Activated naive CD4-positive, alpha-beta T cell treated with anti-CD3 and anti-CD28 coated beads, Interleukin-2, amount 10 ng/mL, durations not matched to agents 7 days and 5 days (primary cell): ENCODE measurements at places on chromosomes 2 and 18.

DNA sequence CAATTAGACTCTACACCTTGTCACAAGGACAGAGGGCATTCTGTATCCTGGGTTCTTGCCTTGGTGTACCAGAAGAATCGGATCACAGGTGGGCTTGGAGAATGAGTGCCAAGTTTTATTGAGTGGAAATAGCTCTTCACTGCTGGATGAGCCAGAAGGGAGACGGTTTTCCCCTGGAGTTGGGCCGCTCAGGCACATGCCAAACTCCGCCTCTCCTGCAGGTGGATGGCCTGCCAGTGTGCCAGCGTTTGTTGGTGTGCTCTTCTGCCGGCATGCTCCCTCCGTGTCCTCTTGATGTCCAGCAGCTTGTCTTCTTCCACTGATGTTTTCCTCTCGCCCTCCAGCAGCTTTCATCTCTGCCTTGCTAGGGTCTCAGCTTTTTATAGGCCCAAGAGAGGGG, 115.5 kb upstream of the RAB27B start:
- DNase-seq = no peak

GRCh38 chr2:165864296-165864695, 70.2 kb upstream of the GALNT3 start:
- no peak for DNase-seq

DNA sequence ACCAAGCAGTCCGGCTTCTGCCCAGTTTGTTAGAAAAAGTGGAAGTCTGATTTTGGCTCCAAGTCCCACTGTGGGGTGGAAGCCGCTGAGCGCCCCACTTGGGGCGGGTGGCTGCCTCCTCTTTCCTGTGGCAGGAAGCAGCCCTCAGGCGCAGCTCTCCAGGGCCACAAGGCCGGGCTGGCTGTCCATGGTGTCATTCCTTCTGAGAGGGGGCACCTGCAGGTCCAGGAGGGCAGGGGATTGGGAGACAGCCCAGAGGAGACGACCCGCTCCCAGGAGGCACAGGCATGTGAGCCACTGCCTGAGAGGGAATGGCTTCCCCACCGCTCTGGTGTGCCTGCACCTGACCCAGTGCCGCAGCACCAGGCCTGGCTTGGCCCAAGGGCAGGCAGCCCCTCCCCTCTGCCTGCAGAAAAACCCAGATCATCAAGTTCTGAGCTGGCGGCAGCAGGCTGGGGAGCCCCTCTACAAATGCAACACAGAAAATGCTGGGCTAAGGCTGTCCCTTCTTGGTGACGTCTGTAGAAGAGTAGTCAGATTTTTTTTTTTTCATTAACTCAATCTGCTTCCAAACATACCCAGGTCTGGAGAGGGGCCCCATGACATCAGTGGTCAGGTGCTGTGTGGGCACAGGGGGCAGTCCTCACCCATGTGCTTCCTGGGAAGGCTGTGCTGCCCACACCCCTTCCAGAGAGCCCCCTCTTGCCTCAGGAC, 38.4 kb downstream of the HS6ST1 start:
- peak; percentile 31 for DNase-seq

GRCh38 chr2:240172071-240172895, 31.8 kb upstream of the OTOS start:
- DNase-seq = no peak

GRCh38 chr18:80154293-80154692, 45.2 kb downstream of the ADNP2 start:
- peak; percentile 64 for DNase-seq

GRCh38 chr2:218998414-218999002, 5.3 kb upstream of the CRYBA2 start:
- DNase-seq = no peak

- DNase-seq = no peak
Observed at GRCh38 chr18:55161916-55162315, 202.7 kb upstream of the CCDC68 start.

DNA sequence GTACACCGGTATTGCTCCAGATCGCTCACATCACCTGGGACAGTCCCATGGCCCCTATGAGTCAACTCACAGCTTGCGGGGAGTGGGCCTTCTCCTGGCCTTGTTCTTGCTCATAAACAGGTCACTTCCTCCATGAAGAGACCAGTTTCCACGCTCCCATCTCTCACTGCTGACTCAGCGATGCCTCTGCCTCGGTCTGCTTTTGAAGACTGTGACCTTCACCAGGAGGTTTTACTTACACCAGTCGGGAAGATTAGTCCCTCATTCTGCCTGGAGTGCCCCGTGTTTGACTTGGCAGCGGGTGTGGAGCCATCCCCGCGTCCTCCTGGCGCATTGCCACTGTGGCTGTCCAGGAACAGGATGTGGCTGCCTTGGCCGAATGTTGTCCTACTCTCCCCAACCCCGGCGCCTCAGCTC, 159.8 kb downstream of the RHBDD1 start:
- DNase-seq = no peak

GRCh38 chr2:113980946-113981345, 91.1 kb downstream of the ACTR3 start:
- DNase-seq = no peak

- DNase-seq = peak; percentile 88
Observed at GRCh38 chr2:120231974-120232635, 8.9 kb upstream of the TMEM185B start.

DNA sequence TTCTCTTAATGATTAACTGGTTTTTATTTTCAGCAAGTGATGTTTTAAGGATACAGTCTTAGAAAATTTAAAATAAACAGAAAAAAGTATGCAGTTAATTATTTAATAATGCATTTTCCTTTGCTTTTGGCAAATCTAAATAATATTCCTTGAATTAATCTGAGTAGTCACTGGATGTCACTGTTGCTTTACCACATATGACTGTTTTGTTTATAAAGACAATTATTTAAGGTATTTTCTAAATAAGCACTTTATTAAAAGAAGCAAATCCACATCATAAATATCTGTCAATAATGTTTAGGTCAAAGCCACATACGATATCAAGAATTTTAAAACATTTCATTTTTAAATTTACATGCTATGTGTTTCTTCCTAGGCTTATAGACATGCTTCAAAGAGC, 40.6 kb upstream of the TFPI start:
- DNase-seq = no peak

- DNase-seq = no peak
Observed at GRCh38 chr18:76098674-76099411, 396.2 kb downstream of the ZNF516 start.

DNA sequence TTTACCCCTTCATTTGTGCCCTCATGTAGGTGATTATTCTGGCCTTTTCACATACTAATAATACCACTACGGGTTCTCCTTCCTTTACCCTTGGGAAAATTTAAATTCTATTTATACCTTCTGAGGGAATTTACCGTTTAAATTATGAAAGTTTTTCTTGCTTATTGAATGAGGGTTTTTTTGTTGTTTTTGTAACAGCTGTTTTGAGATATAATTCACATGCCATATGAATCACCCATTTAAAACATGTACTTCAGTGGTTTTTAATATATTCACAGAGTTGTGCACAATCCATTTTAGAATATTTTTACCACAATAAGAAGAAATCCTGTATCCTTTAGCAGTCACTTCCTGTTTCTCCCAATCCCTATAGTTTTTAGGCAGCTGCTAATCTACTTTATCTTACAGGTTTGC, 54.7 kb downstream of the EML4 start:
- DNase-seq = no peak

GRCh38 chr2:119333360-119333759, 33.3 kb downstream of the C2orf76 start:
- no peak for DNase-seq

DNA sequence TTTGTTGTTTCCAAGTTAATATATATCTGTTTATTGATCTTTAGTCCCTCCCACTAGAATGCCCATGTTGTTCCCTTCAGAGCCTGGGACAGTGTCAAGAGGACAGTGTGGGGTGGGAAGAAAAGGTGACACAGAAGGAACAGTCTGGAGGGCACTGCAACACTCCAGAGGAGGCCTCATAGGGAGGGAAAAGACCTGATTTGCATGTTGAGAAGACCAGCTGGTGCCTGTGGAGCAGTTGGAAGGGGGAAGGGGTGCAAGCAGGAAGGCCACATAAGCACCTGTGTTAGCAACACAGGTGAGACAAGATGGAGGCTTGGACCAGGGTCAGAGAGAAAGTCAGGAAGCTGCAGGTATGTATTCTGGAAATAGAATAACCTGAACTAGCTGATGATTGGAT, 48.1 kb upstream of the FHOD3 start:
- no peak for DNase-seq

DNA sequence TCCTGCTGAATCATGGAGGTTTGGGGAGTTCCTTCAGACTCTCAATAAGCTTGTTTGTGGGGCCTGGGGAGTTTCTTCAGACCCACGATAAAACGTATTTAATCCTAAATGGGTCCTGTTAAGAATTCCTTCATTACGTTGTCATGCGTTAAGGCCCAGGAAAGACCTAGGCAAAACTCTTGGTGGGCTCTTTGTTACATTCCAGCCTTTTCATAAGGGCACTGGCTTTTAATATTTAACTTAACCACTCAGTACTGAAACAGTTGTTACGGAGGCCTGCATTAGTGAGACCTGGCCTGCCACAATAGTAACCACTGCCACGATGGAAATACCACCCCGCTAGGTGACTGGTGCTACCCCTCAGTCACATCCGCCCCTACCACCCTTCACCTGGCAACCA, 17.5 kb upstream of the BIN1 start:
- DNase-seq = no peak

- no peak for DNase-seq
Observed at GRCh38 chr18:48544116-48544515, 5.3 kb downstream of the CTIF start.

DNA sequence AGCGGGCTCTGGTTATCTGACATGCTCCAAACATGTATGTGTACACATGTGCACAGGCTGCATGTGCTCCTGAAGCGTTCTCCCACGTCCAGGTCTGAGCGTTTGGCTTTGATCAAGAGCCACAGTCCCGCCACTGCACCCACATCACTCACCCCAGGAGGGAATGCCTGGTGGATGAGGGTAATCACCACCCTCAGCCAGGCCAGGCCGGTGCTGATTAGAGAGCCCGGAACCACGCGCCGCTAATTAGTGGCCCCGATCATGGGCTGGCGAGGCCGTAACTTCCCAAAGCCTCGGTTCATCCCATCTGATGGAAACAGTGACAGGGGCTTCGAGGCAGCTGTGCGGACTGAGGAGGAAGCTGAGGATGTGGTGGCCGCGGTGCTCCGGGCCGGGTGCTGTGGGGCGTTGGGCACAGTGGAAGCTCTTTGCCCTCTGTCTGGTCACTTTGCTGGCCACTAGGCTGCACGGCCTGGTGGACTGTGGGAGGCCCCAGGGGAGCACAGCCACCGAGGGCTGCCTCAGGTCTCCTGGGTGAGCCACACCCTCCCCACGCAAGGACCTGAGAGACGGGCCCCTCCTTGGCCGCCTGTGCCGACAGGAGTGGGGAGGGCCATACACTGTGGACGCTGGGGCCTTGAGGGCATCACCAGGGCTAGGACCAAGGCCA, 219.4 kb downstream of the TWIST2 start:
- no peak for DNase-seq

DNA sequence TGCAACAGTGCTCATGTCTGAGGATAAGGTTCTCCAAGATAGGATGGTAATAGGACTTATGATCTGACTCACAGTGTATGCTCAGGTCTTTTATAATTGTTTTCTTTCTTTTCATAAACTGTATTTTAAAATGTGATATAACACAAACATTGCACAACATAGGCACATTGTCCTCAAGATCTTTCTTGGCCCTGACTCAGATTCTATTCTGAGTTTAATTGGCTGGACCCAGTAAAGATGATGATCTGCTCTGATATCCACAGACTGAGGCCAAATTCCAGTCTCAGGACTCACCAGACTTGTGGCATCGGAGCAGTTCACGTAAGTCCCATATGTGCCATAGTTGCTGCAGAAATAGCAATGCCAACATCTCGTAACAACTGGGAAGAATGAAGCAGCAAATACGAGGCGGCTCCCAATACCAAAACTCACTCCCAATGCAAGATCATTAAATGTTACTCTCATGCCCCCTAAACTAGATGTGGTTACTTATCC, 448.9 kb upstream of the SLC14A2 start:
- DNase-seq = no peak

DNA sequence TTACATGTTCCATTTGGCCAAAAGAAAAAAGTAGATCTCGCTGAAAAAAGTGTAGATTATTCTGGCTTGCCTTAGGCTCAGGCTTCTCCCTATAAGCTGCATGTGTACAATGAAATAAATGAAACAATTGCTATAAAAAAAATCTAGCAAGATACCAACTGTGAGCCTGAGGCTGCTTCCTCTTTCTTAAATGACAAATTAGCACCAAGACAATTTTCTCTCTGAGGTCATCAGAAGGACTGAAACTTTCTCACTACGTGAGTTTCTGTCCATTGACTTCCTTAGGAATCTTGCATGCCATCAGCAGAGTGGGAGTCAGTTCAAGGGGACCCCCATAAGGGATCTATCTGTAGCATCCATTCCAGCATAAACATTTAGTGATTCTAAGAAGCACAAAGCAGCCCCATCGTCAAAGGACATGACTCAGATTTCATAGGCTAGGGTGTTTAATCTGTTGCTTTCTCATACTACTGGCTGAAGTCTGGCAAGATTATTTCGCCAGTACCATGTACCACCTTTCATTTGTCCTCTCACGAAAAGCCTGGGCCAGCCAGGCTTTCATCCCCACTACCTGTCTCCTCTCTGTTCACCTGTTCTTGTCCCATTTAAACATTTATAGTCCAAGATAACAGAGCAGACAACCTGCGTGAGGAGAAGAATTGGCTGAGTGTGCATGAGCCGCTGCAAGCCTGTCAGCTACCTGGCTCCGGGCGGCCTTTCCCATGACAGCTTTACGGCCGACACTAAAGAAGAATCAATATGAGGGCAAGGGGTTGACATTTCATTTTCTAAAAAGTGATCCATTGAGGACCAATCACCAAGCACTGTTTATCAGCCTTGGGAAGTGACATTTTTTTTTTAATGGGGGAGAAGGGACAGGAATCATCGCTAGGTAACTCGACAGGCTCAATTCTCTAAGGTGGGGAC, 120.0 kb downstream of the EPHA4 start:
- DNase-seq = no peak

GRCh38 chr2:105455488-105456003, 56.7 kb upstream of the FHL2 start:
- no peak for DNase-seq

DNA sequence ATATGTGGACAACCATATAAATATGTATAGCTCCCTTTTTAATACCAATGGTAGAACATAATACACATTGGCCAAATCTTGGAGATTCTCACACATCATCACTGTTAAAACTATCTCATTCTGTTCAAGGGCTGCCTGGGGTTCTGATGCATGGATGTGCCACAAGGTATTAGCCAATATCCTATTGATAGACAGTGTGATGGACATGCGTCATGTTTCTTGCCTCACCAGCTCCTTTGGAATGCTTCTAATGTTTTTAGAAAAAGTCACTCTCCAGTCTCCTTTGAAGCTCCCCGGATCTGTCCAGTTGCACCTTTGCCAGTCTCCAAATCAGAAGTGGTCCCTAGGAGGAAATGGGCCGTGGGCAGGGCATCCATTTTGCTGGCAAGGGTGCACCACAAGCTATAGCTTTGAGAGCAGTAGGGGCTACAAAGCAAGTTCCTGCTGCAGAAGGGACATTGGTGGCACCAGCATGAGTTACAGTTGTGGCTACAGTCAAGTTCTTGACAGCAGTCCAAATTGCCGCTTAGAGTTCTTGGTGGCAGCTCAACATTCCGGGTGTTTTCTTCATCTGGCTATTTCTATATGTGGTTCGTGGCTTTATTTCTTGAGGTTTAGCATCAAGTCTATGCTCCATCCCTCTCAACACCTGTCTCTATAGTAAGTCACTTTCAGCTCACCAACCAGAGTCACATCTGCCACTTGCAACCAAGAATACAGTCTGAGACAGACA, 25.1 kb upstream of the ATRAID start:
- DNase-seq = no peak
